Stimulated activated CD4-positive, alpha-beta T cell treated with anti-CD3 and anti-CD28 coated beads, Interleukin-1b, Interleukin-23, amount 100 ng/mL, for 1 hour (primary cell): ENCODE measurements at places on chromosomes 13 and 19.

DNA sequence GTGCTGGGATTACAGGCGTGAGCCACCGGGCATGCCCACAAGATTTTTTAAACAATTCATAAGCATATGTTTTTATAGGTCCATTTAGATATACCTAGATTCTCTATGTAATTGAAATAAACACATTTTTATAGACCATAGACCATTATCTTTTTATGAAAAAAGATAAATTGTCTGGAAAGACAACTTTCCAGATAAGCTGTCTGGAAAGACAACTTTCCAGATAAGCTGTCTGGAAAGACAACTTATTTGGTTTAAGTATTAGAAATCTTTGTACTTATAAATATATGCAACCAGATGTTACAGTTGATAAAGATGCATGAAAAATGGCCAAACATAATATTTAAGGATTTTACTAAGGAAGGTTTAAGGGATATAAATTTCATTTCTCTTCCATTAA is 538.5 kb downstream of the GPC6 start:
- DNase-seq, result no peak

GRCh38 chr13:46181840-46182490 is at the start of gene LCP1:
Gene LCP1, minus strand, starts transcription at chr13:46182177. Its CDS starts 22,515 bp downstream, at chr13:46159662.
- no peak for DNase-seq

- DNase-seq, result no peak
Observed at GRCh38 chr13:51978796-51979556, 32.3 kb downstream of the ATP7B start.

DNA sequence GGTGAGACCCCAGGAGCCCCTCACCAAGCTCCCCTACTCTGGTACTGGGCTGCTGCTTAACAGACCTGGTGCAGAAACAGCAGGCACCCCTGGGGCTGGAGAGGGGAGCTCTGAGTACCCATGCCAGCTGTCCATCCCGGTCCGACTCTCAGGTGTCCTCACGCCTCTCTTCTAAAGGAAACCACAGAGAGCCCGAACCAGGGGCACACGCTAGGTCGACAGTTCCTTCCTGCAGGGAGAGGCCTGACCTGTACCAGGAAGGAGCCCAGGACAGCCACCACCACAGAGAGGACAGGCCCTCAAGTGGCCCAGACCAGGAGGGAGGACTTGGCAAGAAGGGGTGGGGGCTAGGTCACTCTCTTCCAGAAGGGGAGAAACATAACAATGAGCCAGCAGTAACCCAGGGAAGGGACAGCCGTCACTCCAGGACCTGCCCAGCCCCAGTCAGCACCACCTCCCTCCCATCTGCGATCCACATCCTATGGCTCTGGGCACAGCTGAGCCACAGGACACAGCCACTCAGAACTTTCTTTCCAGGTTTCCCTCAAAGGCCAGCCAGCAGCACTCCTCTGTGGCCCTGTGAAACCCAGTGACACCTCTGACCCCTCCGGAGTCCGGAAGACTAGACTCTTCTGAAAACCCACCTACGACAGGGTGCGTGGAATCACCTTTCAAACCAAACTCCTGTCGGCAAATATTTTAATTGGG is 13.0 kb upstream of the SLC35E1 start:
- DNase-seq, result no peak
